ENCODE measurements at places on chromosomes 2 and 18. TPM values are rescaled to one million over a fixed set of nuclear protein-coding genes. Genes with fewer than 3 reads are reported as not detected.

DNA sequence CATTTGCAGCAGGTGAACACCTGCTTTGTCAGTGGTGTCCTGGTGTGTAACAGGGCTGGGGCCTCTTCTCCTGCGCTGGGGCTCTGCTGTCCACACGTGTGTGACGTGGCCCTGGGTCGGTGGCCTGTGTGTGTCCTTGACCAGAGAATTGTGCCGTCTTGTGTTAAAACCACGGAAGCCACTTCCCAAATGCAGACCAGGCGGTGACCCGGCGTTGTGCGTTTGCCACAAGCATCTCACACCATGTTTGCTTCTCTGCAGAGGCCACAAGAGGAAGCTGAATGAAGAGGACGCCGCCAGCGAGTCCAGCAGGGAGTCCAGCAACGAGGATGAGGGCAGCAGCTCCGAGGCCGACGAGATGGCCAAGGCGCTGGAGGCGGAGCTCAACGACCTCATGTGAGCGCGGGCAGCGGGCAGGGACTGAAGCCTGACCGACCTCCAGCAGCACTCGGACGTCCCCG is 44.3 kb upstream of the KCNG2 start:
- no peaks in the 10 kb centered on the region for H3K4me1 ChIP-seq
- no peak overlapping the region for H3K4me3 ChIP-seq
- DNase-seq: no peak
- H3K27me3 ChIP-seq: no peaks in the 10 kb centered on the region
- 0 out of 2 replicates have a peak, but pooled peaks cover 6% of the 10 kb centered on the region for H3K36me3 ChIP-seq

- H3K27me3 ChIP-seq: no peaks in the 10 kb centered on the region
- H3K36me3 ChIP-seq: no peaks in the 10 kb centered on the region
- DNase-seq: no peak
- H3K4me1 ChIP-seq: peaks cover 16% of the 10 kb centered on the region
These were observed 490.5 kb downstream of the TNS1 start for GRCh38 chr2:217512259-217512658.

DNA sequence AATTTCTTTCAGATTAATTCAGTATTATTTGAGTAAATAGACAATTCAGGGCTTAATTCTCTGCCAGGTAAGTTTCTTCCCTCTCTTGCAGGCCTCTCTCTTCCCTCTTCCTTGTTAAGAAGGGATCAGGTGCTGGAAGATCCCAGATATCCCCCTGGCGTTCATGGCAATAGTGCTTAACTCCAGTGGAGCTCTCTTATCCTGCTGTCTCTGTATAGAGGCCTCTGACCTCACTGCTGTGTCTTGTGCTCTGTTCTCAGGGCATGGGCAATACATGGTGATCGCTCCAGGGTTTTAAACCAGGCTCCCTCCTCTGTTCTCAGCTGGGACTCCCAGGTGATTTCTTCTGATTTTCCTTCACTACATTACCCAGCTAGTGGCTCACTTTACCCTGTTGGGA is 226.8 kb downstream of the MC4R start:
- H3K4me1 ChIP-seq: no peaks in the 10 kb centered on the region
- no peaks in the 10 kb centered on the region for H3K36me3 ChIP-seq

GRCh38 chr2:205681401-205682238 is 681 bp upstream of the NRP2 start:
- no peaks in the 10 kb centered on the region for H3K27me3 ChIP-seq
- H3K4me3 ChIP-seq: peak overlapping the region; percentile 75
- no peak overlapping the region for H3K27ac ChIP-seq
- H3K4me1 ChIP-seq: no peaks in the 10 kb centered on the region

DNA sequence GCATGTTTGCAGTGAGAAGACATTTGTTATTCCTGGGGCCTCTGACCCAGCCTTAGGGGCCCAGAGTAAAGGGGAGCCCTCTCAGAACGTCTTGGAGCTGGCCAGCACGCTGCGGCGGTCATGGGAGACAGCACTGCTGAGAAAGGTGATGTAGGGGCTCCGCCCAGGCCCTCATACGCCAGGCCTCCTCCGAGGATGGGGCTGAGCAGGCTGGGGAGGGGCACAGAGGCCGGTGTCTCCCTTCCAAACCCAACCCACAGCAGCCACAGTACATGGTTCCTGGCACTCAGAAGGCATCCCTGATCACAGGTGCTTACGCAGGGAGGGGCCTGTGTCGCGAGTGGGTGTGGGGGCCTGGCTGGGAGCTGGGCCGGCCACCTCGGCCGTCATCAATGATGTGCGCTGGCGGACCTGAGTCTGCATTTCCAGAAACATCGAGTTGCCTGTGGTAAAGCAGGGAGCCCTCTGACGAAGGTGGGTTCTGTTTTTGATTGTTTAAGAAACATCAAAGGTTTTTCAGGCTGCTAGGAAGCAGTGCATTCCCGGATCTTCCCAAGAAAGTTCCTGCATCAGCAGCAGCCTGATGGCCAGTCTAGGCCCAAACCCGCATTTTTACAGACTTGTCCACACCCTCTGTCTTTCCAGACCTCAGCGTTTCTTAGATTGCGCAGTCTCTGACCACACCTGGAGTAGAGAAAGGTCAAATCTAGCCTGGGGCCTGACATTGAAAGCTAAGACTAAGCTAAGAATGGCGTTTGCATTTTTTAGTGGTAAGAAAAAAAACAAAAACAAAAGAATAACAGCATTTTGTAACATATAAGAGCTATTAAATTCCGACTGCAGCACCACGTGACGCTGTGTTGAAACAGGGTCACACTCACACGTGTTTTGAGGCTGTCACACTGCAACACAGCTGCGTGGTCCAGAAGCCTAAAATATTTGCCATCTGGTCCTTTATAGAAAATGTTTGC is 51.2 kb upstream of the PXDN start:
- no peak overlapping the region for H3K27ac ChIP-seq
- H3K27me3 ChIP-seq: peaks cover 88% of the 10 kb centered on the region
- no peaks in the 10 kb centered on the region for H3K4me1 ChIP-seq
- DNase-seq: peak; percentile 50
- no peak overlapping the region for H3K4me3 ChIP-seq
- H3K36me3 ChIP-seq: no peaks in the 10 kb centered on the region

- no peak for DNase-seq
- H3K36me3 ChIP-seq: no peaks in the 10 kb centered on the region
- no peak overlapping the region for H3K4me3 ChIP-seq
- H3K4me1 ChIP-seq: no peaks in the 10 kb centered on the region
- no peaks in the 10 kb centered on the region for H3K27me3 ChIP-seq
These were observed 80.4 kb upstream of the MGAT5 start for GRCh38 chr2:134173338-134174016.

DNA sequence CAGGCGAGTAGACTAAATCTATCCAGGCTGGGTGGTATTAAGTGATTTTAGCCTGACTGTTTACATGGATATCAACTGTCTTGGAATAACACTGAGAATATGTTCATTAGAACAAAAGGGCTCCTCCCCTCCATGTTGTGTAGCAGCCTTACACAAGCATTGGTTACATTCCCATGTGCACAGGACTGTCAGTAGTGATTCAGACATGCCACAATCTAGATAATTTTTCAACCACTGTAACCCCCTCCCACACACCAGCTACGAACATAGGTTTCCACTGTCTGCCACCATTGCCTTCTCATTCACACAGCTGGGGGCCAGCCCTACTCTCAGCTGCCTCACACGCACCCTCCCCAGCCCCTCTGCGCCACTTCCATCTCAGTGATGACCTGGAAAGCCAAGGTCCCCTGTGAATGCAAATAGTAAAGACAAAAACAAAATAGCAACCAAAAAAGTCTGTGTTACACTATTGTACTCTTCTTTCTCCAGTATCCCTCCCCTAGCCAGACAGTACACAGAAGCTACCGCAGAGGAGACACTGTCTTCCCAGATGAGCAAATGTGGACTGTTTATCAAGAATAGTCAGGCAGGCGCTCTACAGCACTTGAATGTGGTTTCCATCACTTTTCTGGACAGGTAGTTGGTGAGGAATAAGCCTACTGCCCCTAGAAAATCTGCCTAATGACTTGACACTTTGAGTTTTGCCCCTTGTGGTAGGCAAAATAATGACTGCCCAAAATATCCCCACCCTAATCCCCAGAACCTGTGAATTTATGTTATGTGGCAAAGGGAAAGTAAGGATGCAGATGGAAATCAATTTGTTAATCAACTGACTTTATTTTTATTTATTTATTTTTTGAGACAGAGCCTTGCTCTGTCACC is 27.9 kb upstream of the TYMS start:
- DNase-seq: no peak
- H3K27me3 ChIP-seq: peaks cover 19% of the 10 kb centered on the region
- H3K27ac ChIP-seq: no peak overlapping the region
- H3K4me3 ChIP-seq: no peak overlapping the region
- no peaks in the 10 kb centered on the region for H3K4me1 ChIP-seq

Gene POTEI
- total RNA-seq: not detected

Gene COBLL1
- total RNA-seq: 8.0 TPM
